ENCODE measurements at places on chromosomes 7 and 10.

DNA sequence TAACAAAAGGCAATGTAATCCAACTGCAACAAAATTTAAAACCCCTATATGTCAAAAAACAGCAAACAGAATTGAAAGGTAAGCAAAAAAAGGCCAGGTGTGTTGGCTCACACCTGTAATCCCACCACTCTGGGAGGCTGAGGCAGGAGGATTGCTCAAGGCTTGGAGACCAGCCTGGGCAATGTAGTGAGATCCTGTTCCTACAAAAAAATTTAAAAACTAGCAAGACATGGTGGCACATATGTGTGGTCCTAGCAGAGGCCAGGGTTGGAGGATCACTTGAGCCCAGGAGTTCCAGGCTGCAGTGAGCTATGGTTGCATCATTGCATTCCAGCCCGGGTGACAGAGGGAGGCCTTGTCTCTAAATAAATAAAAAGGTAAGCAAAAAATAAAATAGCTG, 212.1 kb upstream of the KLF14 start:
- DNase-seq, result no peak

GRCh38 chr10:102776779-102777456, 33.2 kb downstream of the WBP1L start:
- DNase-seq, result no peak

- no peak for DNase-seq
Measured at GRCh38 chr10:77172086-77172485, 465.5 kb downstream of the KCNMA1 start.

DNA sequence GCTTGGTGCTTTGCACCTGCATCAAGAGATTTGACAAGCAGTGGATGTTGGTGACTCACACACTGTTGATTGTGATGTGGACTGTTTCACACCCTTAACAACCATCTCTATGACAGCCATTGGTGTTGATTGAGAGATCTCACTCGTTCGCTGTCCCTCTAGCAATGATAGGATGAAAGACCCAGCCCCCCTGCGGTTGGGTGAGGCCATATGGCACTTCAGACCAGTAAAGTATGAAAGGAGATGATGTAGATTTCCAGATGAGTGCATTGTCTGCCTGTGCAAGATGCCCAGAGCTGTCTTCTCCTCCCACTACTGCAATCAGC, 138.7 kb upstream of the PRR15 start:
- no peak for DNase-seq

DNA sequence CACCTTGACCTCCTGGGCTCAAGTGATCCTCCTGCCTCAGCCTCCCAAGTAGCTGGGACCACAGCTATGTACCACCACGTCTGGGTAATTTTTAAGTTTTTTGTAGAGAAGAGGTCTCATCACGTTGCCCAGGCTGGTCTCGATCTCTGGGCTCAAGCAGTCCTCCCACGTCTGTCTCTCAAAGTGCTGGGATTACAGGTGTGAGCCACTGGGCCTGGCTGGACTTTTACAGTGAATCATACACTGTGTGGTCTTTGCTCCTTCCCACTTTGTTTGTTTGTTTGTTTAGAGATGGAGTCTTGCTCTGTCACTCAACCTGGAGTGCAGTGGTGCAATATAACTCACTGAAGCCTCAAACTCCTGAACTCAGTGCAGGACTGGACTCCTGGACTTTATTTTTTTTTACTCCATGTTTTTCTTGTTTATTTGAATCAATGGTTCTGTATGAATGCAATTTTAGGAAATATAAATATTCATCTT, 12.5 kb downstream of the PPIA start:
- DNase-seq, result no peak
